ENCODE measurements at places on chromosomes 3 and 15. TPM values are rescaled to one million over a fixed set of nuclear protein-coding genes. Genes with fewer than 3 reads are reported as not detected.

MUC4 gene
- total RNA-seq = not detected

GNAT1 gene
- total RNA-seq = not detected

EMC7 gene
- total RNA-seq = 40.5 TPM

CHL1 gene
- total RNA-seq = 0.59 TPM

PRICKLE2 gene
- 8.9 TPM for total RNA-seq

GPR62 gene
- 0.15 TPM for total RNA-seq

Measured in bronchus fibroblast of lung (primary cell).